ENCODE measurements at places on chromosomes 11 and 22. TPM values are rescaled to one million over a fixed set of nuclear protein-coding genes. Genes with fewer than 3 reads are reported as not detected.

The MOV10L1 gene
- total RNA-seq = not detected

The ACTN3 gene
- 5.3 TPM for total RNA-seq

GRCh38 chr11:129237456-129237855 lies 45.3 kb upstream of the ARHGAP32 start:
- H3K4me1 ChIP-seq = no peaks in the 10 kb centered on the region
- DNase-seq = no peak
- H3K36me3 ChIP-seq = peaks cover 13% of the 10 kb centered on the region
- no peak overlapping the region for H3K27ac ChIP-seq

GRCh38 chr22:44736581-44737405 lies 15.6 kb upstream of the ARHGAP8 start:
- no peak overlapping the region for H3K4me3 ChIP-seq
- H3K27ac ChIP-seq = no peak overlapping the region
- no peaks in the 10 kb centered on the region for H3K36me3 ChIP-seq
- peaks cover 5% of the 10 kb centered on the region for H3K4me1 ChIP-seq
- H3K27me3 ChIP-seq = no peaks in the 10 kb centered on the region

GRCh38 chr11:113449743-113450142 lies 25.5 kb downstream of the DRD2 start:
- H3K27me3 ChIP-seq = no peaks in the 10 kb centered on the region
- H3K27ac ChIP-seq = no peak overlapping the region
- peaks cover 8% of the 10 kb centered on the region for H3K4me1 ChIP-seq
- no peak overlapping the region for H3K4me3 ChIP-seq

DNA sequence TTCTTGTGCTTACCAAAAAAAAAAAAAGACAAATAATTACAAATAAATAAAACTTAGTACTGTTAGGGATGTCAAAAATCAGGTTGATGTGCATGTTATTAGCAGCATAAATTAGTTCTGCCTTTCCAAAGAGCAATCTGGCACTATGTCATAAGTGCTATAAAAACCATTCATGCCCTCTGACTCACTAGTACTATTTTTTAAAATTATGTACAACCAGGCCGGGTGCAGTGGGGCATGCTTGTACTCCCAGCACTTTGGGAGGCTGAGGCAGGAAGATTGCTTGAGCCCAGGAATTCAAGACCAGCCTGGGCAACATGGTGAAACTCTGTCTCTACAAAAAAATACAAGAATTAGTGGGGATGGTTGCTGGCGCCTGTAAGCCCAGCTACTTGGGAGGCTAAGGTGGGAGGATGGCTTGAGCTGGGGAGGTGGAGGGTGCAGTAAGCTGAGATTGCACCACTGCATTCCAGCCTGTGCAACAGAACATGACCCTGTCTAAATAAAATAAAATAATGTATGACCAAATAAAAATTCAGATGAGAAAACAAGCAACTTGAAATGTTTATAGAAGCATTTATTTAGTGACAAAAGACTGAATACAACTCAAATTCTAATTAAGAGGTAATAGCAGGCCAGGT lies 25.3 kb downstream of the UEVLD start:
- no peaks in the 10 kb centered on the region for H3K4me1 ChIP-seq
- no peak for DNase-seq
- H3K27me3 ChIP-seq = no peaks in the 10 kb centered on the region
- H3K4me3 ChIP-seq = no peak overlapping the region

- DNase-seq = no peak
- H3K27ac ChIP-seq = no peak overlapping the region
- H3K27me3 ChIP-seq = no peaks in the 10 kb centered on the region
- H3K4me1 ChIP-seq = peaks cover 5% of the 10 kb centered on the region
- no peaks in the 10 kb centered on the region for H3K36me3 ChIP-seq
- no peak overlapping the region for H3K4me3 ChIP-seq
Observed at GRCh38 chr11:78916759-78917158, 342.1 kb upstream of the NARS2 start.

DNA sequence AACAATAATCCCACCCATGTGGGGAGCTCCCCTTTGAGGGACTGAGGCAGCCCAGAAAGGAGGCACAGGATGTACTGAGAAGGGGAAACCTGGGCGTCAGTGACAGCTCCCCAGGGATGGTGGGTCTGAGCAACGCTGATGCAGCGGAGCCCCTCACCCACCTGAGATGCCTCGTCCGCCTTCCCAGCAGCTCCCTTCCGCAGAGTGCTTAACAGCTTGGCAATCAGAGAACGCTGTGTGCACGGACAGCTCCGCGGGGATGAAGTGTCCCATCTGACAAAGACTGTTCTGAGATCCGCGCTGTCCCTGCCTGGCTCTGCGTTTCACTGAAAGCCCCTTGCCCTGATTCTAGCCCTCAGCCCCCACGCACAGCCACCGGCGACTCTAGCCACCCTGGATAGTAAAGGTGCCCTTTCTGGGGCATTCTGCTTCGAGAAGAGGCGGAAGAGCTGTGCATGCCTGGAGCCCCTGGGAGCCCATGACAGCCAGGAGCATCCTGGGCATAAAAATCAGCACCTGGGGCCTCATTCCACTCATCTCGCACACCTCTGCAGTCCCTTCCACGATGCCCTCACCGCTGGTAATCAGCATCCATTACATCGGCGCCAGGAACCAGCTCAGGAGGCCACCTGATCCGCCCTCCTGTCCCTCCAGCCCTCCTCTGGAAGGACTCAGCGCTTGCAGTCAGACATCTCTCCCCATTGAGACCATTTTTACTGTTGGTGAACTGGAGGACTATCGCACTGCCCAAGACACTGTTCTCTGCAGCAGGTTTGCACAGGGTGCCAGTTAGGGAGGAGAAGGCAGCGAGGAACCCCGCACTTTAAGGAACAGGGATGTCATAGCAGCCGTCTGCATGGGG lies 10.7 kb downstream of the KCNJ5 start:
- H3K4me1 ChIP-seq = peaks cover 13% of the 10 kb centered on the region
- H3K27ac ChIP-seq = no peak overlapping the region
- peak; percentile 81 for DNase-seq
- H3K4me3 ChIP-seq = no peak overlapping the region
